ENCODE measurements at places on chromosomes 12 and 14. TPM values are rescaled to one million over a fixed set of nuclear protein-coding genes. Genes with fewer than 3 reads are reported as not detected.

GRCh38 chr14:99041141-99041819 is 230.7 kb downstream of the BCL11B start:
- H3K27ac ChIP-seq, result no peak overlapping the region
- DNase-seq, result peak; percentile 10
- H3K4me1 ChIP-seq, result peaks cover 26% of the 10 kb centered on the region
- H3K4me3 ChIP-seq, result no peak overlapping the region
- H3K36me3 ChIP-seq, result no peaks in the 10 kb centered on the region
- H3K27me3 ChIP-seq, result peaks cover 1% of the 10 kb centered on the region

DNA sequence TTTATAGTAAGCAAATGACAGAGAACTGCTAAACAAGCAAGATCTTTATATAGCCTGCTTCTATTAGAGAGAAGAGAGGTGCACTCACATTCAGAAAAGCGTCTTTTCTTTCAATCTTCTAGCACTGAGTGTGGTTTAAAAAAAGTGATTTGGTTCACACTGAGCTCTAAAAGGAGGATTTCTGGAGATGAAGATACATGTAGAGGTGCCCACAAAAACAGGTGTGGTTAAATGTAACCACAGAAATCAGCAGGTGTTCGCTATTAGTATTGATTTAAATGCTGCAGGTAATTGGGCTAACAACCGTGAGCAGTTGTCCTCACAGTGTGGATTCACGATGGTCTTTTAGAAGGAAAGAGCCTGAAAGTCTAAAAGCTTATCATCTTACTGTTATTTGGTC is 10.7 kb downstream of the PKP2 start:
- H3K27me3 ChIP-seq, result peaks cover 2% of the 10 kb centered on the region
- H3K27ac ChIP-seq, result no peak overlapping the region
- H3K36me3 ChIP-seq, result no peaks in the 10 kb centered on the region
- H3K4me3 ChIP-seq, result no peak overlapping the region
- peaks cover 9% of the 10 kb centered on the region for H3K4me1 ChIP-seq

- peaks cover 7% of the 10 kb centered on the region for H3K27me3 ChIP-seq
- H3K36me3 ChIP-seq, result no peaks in the 10 kb centered on the region
- DNase-seq, result no peak
- no peak overlapping the region for H3K4me3 ChIP-seq
Observed at GRCh38 chr12:113655479-113655878, 183.8 kb upstream of the LHX5 start.

- H3K4me1 ChIP-seq, result peaks cover 18% of the 10 kb centered on the region
- H3K27me3 ChIP-seq, result peaks cover 2% of the 10 kb centered on the region
- no peaks in the 10 kb centered on the region for H3K36me3 ChIP-seq
- DNase-seq, result peak; percentile 58
- H3K4me3 ChIP-seq, result no peak overlapping the region
Observed at GRCh38 chr12:105561546-105562198, 231.2 kb downstream of the C12orf75 start.

DNA sequence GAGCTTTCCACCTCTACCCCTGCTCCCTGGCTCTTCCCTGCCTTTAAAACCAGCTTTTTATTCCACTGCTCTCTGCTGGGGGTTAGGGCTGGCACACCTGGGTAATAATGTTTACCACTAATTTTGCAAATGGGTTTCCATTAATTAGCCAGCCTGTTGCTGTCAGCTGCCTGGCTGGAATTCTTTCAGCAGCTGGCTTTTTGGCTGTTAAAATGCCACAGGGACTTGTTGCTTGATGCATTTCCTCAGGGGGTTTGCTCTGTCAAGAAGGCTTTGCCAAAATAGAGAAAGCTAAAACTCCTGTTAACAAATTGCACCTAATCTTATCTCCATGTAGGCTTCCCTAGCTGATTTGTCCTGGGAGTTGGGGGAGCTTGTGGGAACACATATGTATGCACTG is 51.8 kb upstream of the PSMC1 start:
- no peak overlapping the region for H3K27ac ChIP-seq
- no peaks in the 10 kb centered on the region for H3K4me1 ChIP-seq
- H3K4me3 ChIP-seq, result no peak overlapping the region
- no peaks in the 10 kb centered on the region for H3K36me3 ChIP-seq
- no peak for DNase-seq

DNA sequence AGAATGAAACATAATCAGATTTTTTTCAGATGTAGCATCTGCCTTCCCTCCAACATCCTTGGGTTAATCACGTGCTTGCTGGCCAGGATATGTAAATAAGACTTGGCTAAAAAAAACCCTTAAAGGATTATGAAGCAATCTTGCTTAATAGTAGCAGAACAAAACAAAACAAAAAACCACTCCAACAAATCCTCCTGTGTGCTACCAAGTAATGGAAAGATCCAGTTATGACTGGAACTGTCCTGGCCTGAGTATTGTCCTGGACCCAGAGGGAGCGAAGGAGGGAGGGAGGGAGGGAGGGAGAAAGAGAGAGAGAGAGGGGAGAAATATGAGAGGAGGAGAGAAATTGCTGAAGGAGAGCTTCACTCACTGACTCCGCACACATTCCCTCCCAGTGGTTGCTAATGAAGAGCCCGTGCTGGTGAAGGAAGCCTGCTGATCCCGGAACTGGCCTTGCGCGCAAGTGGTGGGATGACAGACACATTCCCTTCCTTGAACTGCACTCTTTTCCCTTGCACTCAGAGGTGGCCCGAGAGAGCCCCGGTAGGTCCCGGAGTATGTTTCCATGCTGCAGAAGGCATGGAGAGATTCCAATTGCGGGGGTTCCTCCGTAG is 57.2 kb downstream of the HMGA2 start:
- H3K4me1 ChIP-seq, result peaks cover 98% of the 10 kb centered on the region
- peak overlapping the region; percentile 89 for H3K27ac ChIP-seq
- DNase-seq, result peak; percentile 79
- H3K4me3 ChIP-seq, result peak overlapping the region; percentile 80
- peaks cover 53% of the 10 kb centered on the region for H3K36me3 ChIP-seq
- peaks cover 3% of the 10 kb centered on the region for H3K27me3 ChIP-seq

GRCh38 chr14:66037361-66037760 is 448.8 kb upstream of the CCDC196 start:
- no peak overlapping the region for H3K27ac ChIP-seq
- H3K4me3 ChIP-seq, result no peak overlapping the region
- 0 out of 2 replicates have a peak, but pooled peaks cover 4% of the 10 kb centered on the region for H3K27me3 ChIP-seq
- no peaks in the 10 kb centered on the region for H3K4me1 ChIP-seq
- H3K36me3 ChIP-seq, result no peaks in the 10 kb centered on the region

GRCh38 chr14:68459480-68460136 is 333.3 kb downstream of the ZFP36L1 start:
- no peaks in the 10 kb centered on the region for H3K27me3 ChIP-seq
- H3K4me1 ChIP-seq, result peaks cover 48% of the 10 kb centered on the region
- H3K4me3 ChIP-seq, result no peak overlapping the region
- peaks cover 3% of the 10 kb centered on the region for H3K36me3 ChIP-seq

DNA sequence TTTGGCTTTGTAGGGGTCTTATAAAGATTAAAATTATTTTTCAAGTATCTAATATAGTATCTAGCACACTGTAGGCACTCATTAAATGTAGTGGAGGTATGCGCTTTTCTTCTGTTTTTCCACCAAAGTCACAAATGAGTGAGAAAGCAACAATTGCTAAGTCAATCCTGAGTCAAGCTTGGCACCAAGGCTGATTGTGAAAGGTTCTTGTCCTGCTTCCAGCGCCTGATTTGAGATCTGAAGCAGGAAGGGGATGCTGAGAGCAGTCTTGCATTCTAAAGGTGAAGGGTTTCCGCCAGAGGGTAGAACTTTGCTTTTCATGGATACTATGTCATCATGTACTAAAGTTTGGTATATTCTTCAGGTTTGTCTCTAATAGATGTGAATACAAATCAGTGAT is 64.9 kb upstream of the DAAM1 start:
- H3K4me3 ChIP-seq, result no peak overlapping the region
- H3K4me1 ChIP-seq, result peaks cover 9% of the 10 kb centered on the region
- H3K27me3 ChIP-seq, result peaks cover 4% of the 10 kb centered on the region
- DNase-seq, result no peak
- no peak overlapping the region for H3K27ac ChIP-seq

DNA sequence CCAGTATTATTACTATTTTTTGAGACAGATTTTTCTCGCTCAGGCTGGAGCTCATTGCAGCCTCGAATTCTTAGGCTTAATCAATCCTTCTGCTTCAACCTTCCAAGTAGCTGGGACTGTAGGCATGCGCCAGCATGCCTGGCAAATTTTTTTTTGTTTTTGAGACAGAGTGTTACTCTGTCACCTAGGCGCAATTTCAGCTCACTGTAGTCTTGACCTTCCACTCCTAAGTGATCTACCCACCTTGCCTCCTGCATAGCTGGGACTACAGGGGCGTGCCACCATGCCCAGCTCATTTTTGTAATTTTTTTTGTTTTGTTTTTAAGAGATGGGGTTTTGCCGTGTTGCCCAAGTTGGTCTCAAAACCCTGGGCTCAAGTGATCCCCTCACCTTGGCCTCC is 15.2 kb downstream of the ERC1 start:
- H3K36me3 ChIP-seq, result peaks cover 3% of the 10 kb centered on the region
- no peak overlapping the region for H3K27ac ChIP-seq
- no peak overlapping the region for H3K4me3 ChIP-seq
- no peak for DNase-seq
- no peaks in the 10 kb centered on the region for H3K27me3 ChIP-seq
- no peaks in the 10 kb centered on the region for H3K4me1 ChIP-seq

DNA sequence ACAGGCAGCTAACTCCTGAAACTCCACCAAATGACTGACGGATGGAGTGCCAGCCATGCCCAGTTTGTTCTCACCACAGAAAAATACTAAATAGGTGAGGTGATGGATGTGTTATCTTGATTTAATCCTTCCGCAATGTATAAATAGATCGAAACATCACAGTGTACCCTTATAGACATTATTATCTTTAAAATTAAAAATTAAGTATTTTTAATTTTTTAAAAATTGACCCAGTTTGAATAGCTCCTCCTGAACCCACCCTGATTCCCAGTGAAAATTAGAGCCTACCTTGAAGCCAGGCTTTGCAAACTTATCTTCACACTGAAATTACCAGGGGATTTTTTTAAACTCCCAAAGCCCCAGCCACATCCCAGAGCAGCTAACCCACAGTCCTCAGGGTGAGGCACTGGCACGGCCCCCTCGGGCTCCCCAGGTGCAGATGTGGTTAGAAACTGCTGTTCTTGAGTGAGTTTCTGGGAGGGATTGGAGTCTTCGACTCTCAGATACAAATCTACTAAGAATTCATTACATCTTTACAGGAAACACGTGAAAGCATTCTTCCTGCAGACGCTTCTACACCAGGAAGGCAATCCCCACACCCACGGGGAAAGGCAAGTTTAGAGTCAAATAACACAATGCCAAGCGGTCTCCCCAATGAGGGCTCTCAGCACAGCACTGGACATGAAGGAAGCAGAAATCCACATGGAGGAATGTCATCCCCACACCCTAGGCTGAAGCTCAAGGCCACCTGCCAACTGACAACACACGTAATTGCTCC is 126.4 kb downstream of the RIMBP2 start:
- H3K27ac ChIP-seq, result no peak overlapping the region
- no peaks in the 10 kb centered on the region for H3K4me1 ChIP-seq
- H3K27me3 ChIP-seq, result peaks cover 4% of the 10 kb centered on the region
- H3K4me3 ChIP-seq, result no peak overlapping the region
- no peak for DNase-seq
- peaks cover 13% of the 10 kb centered on the region for H3K36me3 ChIP-seq

DNA sequence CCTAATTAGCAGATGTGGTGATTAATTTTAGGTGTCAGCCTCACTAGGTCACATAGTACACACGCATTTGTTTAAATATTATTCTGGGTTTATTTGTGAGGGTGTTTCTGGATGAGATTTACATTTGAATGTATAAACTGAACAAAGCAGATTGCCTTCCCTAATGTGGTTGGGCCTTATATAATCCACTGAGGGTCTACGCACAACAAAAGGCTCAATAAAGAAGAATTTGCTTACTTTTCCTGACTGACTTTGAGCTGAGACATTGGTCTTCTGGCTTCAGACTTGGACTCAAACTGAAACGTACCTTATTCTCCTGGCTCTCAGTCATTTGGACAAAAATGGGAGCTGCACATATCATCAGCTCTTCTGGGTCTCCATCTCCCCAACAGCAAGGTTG is 1132.3 kb upstream of the FLRT2 start:
- H3K36me3 ChIP-seq, result peaks cover 4% of the 10 kb centered on the region
- no peak overlapping the region for H3K27ac ChIP-seq
- no peak for DNase-seq
- H3K4me3 ChIP-seq, result no peak overlapping the region
- no peaks in the 10 kb centered on the region for H3K4me1 ChIP-seq

DNA sequence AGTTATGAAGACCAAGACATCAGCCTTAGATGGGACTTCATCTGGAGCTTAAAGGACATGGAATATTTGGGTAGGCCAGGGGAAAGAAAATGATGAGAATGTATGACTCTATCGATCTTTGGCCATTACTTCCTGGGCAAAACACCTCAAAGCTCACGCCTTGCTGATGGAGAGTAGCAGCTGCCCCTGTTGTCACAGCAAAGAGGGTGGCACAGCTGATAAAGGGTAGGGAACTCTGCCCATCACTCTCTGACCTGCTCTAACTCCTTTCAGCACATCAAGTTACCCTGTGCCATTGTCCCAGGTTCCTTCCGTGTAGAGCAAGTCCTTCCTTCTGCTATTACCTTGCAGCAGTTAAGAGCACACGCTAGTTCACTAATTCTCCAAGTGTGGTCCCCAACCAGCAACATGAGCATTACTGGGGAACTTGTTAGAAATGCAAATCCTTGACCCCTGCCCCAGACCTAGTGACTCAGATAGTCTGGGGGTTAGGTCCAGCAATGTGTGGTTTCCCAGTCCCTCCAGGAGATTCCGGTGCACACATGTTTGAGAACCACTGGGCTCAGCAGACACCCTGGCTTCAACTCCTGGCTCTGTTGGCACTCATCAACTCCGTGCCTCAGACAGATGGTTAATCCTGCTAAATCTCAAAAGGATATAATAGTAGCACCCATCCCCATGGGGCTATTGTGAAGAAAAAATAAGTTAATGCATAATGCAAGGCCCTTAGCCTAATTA is 93.7 kb upstream of the EEA1 start:
- peaks cover 9% of the 10 kb centered on the region for H3K27me3 ChIP-seq
- no peak overlapping the region for H3K27ac ChIP-seq
- DNase-seq, result no peak
- no peaks in the 10 kb centered on the region for H3K36me3 ChIP-seq

- peaks cover 8% of the 10 kb centered on the region for H3K4me1 ChIP-seq
- peak; percentile 28 for DNase-seq
- no peak overlapping the region for H3K4me3 ChIP-seq
- H3K36me3 ChIP-seq, result peaks cover 12% of the 10 kb centered on the region
Observed at GRCh38 chr14:76977793-76978720, 50.5 kb downstream of the IRF2BPL start.

DNA sequence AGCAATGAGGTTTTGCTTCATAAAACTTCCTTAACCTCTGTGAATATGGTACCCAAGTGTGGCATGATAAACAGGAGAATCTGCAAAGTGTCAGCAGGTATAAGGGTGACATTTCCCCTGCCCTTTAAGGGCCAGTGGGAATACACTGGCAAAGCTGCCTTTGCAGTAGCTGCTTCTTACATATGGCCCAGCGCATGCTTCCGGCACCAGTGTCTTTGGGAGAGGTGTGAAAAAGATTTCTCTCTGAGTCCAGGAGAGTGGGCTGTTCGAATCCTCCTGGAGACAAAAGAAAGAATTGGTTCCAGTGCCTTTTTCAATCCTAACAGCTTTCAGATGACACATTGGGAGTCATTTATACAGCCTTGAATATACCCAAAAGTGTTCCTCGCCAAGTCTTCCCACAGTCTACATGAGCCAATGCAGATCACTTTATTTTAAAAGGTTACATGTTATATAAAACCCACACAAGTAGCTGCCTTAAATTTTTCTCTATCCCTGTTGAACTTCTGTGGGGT is 437.7 kb downstream of the PRKD1 start:
- no peak overlapping the region for H3K27ac ChIP-seq
- peaks cover 14% of the 10 kb centered on the region for H3K4me1 ChIP-seq
- no peaks in the 10 kb centered on the region for H3K27me3 ChIP-seq
- no peaks in the 10 kb centered on the region for H3K36me3 ChIP-seq
- no peak overlapping the region for H3K4me3 ChIP-seq

The ZFHX2 gene
- total RNA-seq, result 2.9 TPM

The CEBPE gene
- total RNA-seq, result not detected

The MAPK1IP1L gene
- total RNA-seq, result 128 TPM

The RCOR1 gene
- 27.6 TPM for total RNA-seq

The SAMD4A gene
- total RNA-seq, result 33.8 TPM

The PRKAB1 gene
- total RNA-seq, result 15.6 TPM
